Urinary bladder (tissue), 4 donors: ENCODE measurements at places on chromosomes 3 and 15.
A peak's percentile ranks its signal among the peaks of the same experiment; 100 is the strongest.

- no peak for DNase-seq
Observed at GRCh38 chr3:11832981-11833905, 13.4 kb downstream of the TAMM41 start.

- no peak for DNase-seq
Observed at GRCh38 chr3:134076851-134077250, 47.1 kb upstream of the SLCO2A1 start.

DNA sequence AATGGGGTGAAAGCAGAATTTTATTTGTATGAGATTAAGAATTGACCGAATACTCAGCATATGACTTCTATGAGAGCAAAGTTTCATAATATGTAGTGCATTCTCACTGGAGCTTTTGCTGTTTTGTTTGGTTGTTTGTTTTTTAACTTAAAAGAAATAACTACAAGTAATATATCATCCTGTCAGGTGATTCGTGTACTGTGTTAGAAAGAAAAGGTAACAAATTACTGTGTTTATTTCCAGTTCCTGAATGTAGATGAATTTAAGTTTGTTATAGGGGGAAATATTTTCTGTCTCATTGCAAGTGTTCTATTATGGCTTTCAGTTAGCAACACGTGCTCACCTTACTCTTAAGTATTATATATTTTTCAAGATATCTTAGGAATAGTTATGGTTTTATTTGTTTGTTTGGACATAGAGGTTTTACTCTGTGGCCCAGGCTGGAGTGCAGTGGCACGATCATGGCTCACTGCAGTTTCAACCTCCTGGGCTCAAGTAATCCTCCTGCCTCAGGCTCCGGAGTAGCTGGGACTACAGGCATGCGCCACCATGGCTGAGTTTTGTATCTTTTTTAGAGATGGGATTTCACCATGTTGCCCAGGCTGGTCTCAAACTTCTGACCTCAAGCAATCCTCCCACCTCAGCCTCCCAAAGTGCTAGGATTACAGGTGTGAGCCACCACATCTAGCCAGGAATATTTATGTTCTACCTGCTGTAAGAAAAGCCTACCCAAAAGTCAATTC, 125.4 kb downstream of the FNDC3B start:
- no peak for DNase-seq

- no peak for DNase-seq
Observed at GRCh38 chr15:64761156-64761555, 14.2 kb downstream of the RBPMS2 start.

- no peak for DNase-seq
Observed at GRCh38 chr3:8446845-8447244, 54.8 kb upstream of the LMCD1 start.

GRCh38 chr3:98770261-98771039, 7.3 kb downstream of the ST3GAL6 start:
- DNase-seq: no peak

DNA sequence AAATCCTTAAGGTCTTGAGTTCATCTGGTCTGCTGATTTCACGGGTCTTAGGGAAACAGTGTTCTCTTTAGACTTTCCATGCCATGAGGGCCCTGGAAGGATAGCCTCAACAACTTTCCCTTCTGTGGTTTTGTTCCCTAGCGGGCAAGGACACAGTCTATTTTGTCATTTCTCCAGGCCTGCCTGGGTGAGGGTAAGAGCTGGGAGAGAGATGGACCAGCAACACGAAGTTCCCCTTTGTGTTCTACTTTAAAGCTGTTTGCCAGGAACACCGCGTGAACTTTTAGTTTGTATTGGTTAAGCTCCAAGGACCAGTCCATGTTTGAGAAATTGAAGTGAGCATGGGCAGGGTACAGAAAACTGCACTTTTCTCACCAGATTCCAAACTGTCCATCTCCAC, 20.9 kb downstream of the ST3GAL6 start:
- no peak for DNase-seq

- no peak for DNase-seq
Observed at GRCh38 chr3:86180696-86181095, 810.3 kb downstream of the VGLL3 start.

DNA sequence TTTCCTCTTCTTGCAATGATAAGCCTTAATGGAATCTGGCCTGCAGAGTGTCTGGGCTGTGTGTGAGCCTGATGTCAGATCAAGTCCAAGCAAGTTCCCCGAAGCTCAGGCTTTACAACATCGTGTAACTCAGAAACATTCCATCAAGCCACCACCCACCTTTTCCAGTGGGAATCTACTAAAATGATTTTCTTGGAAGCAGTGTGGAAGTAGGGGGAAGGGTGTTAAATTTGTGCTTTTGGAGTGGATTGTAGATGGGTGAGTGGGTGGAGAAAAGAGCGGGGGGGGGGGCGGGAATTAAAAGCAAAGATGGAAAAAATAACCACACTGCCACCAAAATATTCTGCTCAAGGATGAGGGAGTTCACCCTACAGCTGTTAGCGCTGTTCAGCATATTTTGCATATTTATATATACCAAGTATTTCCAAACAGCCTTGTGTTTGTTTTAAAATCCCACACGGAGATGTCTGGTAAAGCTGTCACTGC, 53.6 kb downstream of the VGLL3 start:
- DNase-seq: peak; percentile 29

DNA sequence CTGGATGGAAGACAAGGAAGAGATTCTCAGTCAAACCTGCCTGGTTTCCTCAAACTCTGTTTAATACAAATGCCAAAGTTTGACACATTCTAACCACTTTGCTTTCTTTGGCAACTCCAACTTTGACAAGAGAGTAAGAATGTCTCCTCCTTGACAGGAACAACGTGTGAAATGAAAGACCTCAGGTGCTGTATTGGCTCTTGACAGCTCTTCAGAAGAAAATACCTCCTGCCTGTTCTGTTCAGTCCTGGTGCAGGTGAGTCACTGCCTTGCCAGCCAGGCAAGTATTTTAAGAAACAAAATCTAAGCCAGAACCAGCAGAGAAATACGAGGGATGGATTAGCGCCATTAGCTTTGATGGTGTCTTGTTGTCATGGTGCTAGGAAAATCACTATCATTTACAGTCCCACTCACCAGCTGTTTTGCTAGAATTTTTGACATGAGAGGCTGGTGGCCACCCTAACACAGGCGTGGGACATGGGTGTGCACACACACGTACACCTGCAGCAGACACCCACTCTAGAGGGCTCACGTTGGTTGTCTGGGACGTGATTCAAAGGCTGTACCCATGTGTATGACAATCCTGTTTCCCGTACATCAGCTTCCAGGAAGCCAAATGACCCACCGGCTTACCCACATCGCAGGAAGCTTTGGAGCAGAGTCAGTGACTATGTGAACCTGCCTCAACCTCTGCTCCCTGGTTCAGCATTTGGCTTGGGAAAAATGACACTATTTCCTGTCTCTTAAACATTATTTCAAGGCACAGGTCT, 60.4 kb downstream of the CCNL1 start:
- no peak for DNase-seq

DNA sequence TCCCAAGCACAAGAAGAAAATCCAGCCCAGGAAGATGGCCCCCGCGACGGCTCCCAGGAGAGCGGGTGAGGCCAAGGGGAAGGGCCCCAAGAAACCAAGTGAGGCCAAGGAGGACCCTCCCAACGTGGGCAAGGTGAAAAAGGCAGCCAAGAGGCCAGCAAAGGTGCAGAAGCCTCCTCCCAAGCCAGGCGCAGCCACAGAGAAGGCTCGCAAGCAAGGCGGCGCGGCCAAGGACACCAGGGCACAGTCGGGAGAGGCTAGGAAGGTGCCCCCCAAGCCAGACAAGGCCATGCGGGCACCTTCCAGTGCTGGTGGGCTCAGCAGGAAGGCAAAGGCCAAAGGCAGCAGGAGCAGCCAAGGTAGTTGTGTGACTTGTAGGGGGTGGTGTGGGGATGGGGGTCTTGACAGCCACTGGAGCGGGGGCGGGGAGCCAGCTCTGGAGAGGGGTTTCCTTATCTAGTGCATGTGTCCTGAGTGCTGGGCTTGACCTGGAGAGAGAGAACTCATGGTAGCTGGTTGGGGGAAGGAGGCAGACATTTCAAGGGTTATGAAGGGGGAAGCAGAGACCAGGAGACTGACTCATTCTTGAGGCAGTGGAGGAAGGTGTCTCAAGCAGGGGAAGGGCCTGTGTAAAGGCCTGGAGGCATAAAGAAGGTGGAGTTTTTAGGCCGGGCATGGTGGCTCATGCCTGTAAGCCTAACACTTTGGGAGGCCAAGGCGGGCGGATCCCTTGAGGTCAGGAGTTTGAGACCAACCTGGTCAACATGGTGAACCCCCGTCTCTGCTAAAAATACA, 6.2 kb downstream of the H1-8 start:
- no peak for DNase-seq

GRCh38 chr15:40197434-40197833, 36.6 kb downstream of the BUB1B start:
- no peak for DNase-seq

- no peak for DNase-seq
Observed at GRCh38 chr3:16177962-16178627, 3.6 kb downstream of the GALNT15 start.

DNA sequence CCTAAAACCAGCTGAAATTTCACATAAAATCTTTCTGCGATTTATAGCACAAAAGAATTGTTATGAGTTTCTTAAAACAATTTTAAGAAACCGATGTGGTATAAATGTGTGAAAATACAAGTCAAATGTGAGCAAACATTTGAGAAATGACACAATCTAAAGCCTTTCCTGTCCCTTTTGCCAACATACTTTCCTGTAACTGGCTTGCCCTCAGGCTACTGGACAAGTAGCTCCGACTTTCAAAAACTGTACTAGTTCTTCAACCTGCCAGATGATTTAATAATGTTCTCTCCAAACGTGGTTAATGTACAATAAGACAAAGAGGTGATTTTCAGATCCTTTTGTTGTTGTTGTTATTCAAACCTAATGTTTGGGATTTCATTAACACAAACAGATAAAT, 105.9 kb upstream of the ARHGEF26 start:
- no peak for DNase-seq

- DNase-seq: no peak
Observed at GRCh38 chr3:167146911-167147310, 233.2 kb downstream of the ZBBX start.

GRCh38 chr15:84616235-84616634, 15.4 kb downstream of the ZSCAN2 start:
- no peak for DNase-seq

DNA sequence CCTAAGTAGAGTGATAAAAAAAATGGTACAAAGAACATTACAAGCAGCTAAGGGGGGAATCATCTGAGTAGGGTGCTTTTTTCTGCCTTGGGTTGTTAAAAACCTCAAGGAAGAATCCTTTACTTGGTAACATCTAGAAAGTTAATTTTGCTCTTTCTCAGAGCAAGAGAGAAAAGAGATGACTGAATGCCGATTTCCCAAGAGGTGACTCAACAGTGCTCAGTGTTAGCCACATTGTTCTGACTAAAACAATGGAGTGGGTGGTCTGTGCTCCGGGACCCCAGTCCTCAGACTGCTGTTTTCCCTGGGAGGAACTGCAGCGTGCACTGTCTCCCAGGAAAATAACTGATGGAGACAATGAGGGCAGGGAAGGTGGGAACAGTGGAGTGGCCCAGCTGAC, 41.1 kb upstream of the RASGRP1 start:
- DNase-seq: no peak

DNA sequence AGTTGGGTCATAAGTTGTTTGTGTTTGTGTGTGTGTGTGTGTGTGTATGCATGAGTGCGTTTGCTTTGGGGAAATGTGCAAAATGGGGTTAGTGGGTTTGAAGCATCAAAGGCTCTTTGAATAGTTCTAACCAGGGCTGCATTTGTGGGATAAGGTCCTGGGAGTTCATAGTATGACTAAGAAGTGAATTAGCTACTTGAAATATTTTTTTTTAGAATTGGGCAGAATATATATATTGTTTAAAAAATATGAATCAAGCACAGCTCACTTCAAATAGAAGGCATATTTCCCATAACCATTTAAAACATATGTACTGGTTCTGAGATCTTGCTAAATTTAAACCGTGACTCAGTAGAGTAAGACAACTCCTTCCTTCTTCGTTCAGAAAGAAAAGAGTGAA, 43.1 kb downstream of the IGF2BP2 start:
- DNase-seq: no peak

DNA sequence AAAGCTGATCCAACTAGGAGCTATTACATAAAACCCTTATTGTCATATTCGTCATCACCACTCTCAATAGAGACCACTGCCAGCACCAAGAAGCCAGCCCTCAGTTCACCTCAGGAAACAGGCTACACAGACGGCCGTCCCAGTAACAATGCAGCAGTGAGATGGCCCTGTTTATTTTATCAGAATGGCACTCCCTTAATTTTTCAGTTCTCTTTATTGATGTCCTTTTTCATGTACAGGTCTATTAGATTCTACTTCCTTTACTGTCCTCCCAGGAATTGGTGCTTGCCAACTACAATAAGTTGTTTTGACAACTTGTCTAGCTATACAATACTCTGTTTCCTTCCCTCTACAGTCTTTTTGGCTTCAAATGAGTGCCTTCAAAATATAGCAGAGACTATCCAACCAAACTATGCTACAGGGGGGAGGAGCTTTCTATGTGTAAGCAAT, 272.5 kb downstream of the ZBTB20 start:
- DNase-seq: no peak

- no peak for DNase-seq
Observed at GRCh38 chr3:138842483-138843188, 7.9 kb upstream of the PIK3CB start.

GRCh38 chr3:121665488-121665887, 4.8 kb upstream of the HCLS1 start:
- no peak for DNase-seq

GRCh38 chr3:112411425-112411824, 78.5 kb downstream of the CD200 start:
- DNase-seq: no peak

DNA sequence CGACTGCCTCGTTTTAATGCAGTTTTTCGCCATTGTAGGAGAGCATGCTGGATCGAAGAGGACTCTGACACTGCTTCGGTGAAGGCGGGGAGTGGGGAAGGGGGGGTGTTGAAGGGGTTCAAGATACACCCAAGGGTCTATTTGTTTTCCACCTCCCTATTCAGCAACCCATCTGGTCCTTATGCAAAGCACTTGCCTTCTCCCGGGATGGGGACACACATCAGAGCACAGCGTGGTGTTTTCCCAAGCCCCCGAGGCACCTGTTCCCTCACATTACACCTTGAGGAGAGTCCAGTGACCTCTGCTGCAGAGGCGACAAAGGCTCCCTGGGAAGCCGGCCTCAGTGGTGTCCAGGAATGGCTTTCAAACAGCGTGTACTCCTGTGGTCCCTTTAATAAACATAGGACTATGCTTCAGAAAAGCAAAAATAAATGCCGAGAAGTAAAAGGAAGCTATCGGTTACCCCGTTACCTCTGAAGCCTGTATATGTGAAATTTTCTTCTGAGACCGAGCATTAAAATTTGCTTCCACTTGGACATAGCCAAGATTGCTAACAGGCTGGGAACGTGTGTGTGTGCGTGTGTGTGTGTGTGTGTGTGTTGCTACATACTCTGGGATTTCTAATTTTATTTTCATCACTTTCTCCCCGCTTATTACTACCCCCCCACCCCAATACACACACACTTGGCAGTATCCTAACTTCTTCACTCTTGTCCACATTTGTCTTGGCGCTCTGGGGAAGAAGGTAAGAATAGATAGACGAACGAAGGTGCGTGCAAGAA, 53.2 kb downstream of the CCDC54 start:
- no peak for DNase-seq

- no peak for DNase-seq
Observed at GRCh38 chr3:189424922-189425321, 206.3 kb upstream of the TP63 start.

- no peak for DNase-seq
Observed at GRCh38 chr15:35047528-35047927, 37.6 kb downstream of the NANOGP8 start.

- DNase-seq: no peak
Observed at GRCh38 chr3:151283387-151283786, 5.0 kb upstream of the P2RY14 start.

GRCh38 chr3:5160321-5160720, 27.2 kb upstream of the EDEM1 start:
- DNase-seq: no peak

GRCh38 chr3:144341471-144341870, 369.8 kb downstream of the DIPK2A start:
- no peak for DNase-seq
